Cortex of kidney (tissue), 1 donor: ENCODE measurements at places on chromosomes 11 and 22.

DNA sequence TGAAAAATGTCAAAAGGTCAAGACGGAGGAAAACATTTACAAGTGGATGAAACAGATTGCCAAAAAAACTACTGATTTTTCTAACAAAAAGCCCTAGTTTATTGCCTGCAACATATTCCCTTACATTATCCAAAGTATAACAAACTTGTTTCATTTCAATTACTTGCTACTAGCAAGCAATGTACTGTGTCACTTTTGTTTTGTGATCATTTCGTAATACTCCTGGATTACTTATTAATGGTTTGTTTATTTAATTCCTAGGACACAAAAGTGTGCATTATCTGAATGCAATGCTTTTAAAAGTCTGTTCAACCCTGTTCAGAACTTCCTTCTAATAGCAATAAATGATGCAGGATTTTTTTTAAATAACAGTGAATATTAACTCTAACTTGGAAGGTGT, 50.9 kb downstream of the CCDC34 start:
- DNase-seq, result no peak

GRCh38 chr11:59272771-59273372, 60.1 kb upstream of the MPEG1 start:
- no peak for DNase-seq

DNA sequence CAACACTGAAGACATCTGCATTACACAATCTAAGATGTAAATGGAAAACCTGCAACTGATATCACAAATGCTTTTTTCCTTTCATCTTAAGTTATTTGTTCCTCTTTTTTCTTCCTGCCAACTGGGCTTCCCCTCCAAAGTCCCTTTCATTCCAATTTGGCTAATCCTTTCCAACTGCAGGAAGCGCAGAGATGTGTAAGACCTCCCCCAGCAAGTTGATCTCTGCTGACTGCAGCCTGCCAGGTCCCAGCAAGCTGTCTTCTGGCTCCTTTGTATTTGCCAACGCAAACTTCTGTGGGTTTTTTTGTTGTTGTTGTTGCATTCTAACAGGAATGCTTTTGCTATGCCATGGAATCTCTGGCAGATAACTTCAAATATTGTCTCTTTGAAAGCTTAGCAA, 38.5 kb upstream of the LRRC4C start:
- DNase-seq, result no peak

DNA sequence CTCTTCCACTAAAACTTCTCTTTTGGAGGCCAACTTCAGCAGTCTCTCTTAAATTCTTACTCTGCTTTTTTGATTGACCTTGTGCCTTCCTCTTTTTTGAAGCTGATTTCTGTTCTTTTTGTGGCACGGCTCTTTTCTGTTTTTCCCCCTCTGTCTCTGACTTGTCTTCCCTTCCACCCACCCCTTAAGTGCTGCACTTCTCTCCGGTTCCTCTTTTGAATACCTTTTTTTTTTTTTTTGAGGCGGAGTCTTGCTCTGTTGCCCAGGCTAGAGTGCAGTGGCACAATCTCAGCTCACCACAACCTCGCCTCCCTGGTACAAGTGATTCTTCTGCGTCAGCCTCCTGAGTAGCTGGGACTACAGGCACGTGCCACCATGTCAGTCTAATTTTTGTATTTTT, 211.9 kb downstream of the BLID start:
- DNase-seq, result no peak
